ENCODE measurements at places on chromosomes 2 and 18.
A peak's percentile ranks its signal among the peaks of the same experiment; 100 is the strongest.

- DNase-seq = no peak
These were observed 383.1 kb upstream of the TNP1 start for GRCh38 chr2:217242947-217243346.

DNA sequence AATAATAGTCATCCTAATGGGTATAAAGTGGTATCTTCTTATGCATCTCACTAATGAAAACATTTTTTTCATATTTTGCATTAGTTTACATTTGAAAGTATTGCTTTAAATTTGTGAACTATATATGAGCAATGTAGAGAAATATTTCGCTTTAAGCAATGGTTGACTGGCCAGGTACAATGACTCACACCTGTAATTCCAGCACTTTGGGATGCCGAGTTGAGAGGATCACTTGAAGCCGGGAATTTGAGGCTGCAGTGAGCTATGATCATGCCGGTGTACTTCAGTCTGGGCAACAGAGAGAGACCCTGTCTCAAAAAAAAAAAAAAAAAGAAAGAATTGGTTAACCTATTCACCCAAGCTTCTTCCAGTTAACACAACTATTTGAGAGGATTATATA lies 15.1 kb downstream of the ZCCHC2 start:
- DNase-seq = no peak

DNA sequence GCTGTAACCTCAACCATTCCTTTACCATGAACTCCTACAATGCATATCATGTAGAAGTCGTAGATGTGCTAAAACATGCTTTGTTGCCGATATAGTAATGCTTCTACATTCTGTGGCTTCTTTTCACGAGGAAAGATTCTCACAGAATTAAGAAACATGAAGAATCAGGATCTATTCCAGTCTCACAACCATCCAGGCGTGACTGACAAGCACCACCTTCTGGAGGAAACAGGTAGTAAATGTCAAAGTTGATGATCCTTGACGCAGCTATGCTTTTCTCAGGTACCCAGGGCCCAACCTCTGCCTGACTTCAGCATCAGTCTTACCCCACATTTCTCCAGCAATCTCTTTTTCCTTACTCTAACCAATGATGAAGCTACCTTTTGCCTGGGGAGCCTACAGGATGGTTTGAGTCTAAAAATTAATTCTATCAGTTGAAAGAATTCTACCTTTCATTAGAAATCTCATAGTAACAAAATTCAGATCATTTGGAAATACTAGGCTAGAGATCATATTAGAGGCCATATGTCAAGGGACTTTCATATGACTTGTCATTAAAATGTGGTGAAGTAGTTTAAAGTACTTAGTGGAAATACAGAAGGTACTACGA lies 123.3 kb upstream of the RND3 start:
- DNase-seq = peak; percentile 53

- peak; percentile 3 for DNase-seq
These were observed 2.4 kb upstream of the ASB1 start for GRCh38 chr2:238424313-238424700.

GRCh38 chr2:72134408-72134996 lies 13.2 kb downstream of the CYP26B1 start:
- DNase-seq = no peak

DNA sequence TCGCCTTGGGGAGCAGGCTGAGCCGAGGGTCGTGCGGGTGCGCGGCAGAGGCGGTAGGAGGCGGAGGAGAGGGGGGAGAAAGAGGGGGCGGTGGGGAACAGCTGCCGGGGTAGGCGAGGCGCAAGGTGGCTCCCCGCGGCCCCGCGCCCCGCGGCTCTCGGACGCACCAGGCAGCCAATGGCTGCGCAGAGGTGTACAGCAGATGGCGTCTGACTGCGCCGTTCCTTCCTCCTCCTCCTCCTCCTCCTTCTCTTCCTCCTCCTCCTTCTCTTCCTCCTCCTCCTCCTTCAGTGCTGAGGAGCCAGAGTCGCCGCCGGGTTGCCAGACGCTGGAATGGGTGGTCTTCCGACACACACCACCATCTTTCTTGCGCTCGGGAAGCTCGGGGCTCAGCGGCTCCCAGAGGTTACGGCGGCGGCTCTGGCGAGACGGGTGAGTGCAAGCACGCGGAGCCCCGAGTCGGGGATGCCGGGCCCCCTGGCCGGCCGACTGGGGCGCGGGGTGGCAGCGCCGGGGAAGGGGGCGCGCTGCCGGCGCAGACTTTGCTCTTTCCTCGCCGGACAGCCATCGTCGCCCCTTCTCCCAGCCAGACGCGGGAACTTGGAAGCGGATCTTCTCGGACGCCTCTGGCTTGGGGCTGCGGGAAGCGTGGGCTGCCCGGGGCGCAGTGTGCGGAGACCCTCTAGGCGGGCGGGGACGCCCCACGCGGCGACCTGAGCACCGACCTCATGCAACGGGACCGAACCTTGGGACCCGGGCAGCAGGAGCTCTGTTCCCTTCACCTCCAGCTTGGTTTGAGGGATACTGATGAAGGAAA lies at the start of gene THSD7B:
TSS of gene THSD7B (plus strand) at position 290 of the 817 bp plus-strand sequence. CDS start 116,634 bp downstream, outside the sequence.
- DNase-seq = no peak

DNA sequence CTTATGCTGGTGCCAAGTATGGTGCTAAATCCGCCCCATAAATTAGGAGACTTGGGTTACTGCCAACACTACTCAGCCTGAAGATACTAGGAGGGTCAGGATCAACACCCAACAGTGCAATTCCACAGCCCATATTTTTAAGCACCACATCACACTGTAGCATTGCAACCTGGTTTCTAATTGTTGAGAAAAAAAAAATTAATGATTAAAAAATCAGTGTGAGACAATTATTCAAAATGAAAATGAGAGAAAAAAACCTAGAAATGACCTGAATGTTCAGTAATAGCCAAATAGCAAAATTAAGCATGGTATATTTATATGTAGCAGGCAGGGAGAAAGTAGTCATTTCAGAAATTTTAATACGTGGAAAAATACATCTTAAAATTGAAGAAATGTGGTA lies 29.2 kb upstream of the HNRNPLL start:
- DNase-seq = no peak

All from OCI-M1 (cell line).